GM23338 (cell line): ENCODE measurements at places on chromosomes 2 and 18. TPM values are rescaled to one million over a fixed set of nuclear protein-coding genes. Genes with fewer than 3 reads are reported as not detected.

OXER1 gene
- 0.31 and 0.69 TPM in 2 replicates for total RNA-seq

DNA sequence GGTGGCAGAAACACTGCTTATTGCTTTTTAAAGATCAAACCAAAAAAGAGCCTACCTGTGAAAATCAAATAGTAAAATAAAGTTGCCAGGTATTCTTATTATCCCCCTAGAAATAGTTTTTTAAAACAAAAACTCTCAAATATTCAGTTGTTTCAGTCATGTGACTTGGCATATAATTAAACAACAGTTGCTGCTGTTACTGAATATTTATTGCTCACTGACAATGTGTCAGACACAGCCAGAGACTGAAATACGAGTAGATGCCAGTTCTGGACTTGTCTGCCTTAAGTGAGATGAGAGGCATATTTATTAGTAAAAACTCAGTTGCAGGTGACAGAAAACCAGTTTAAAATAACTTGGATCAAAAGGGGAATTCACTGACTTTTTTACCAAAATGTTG is 106.0 kb upstream of the RAB12 start:
- H3K36me3 ChIP-seq: no peaks in the 10 kb centered on the region
- no peak overlapping the region for H3K27ac ChIP-seq
- no peak for DNase-seq
- no peaks in the 10 kb centered on the region for H3K27me3 ChIP-seq

DNA sequence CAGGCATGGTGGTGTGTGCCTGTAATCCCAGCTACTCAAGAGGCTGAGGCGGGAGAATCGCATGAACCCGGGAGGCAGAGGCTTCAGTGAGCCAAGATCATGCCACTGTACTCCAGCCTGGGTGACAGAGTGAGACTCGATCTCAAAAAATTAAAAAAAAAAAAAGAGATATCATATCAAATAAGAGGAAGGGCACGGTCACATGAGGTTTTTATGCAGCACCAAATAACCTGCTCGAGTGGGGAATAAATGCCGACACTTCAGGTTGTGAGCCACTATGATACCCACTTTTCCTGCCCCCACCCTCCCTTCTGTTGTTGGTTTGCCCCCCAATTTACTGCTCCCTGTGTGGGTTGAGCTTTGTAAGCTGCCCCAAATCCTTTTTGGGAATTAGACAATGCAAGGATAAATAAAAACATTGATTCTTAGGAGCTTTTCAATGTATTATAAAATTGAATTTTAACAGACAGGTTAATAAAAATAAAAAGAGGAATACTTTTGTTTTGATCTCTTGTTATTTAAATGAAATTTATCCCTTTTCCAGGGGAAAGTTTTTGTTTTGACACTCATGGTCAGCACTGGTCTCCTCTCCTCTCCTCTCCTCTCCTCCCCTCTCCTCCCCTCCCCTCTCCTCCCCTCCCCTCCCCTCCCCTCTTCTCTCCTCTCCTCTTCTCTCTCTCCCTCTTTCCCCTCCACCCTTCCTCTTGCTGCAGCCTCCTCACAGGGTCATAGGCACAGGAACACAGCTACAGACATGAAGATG is 29.2 kb downstream of the CD8B start:
- no peak for DNase-seq
- H3K27me3 ChIP-seq: no peaks in the 10 kb centered on the region
- peaks cover 9% of the 10 kb centered on the region for H3K4me1 ChIP-seq
- H3K4me3 ChIP-seq: no peak overlapping the region
- H3K36me3 ChIP-seq: no peaks in the 10 kb centered on the region

DNA sequence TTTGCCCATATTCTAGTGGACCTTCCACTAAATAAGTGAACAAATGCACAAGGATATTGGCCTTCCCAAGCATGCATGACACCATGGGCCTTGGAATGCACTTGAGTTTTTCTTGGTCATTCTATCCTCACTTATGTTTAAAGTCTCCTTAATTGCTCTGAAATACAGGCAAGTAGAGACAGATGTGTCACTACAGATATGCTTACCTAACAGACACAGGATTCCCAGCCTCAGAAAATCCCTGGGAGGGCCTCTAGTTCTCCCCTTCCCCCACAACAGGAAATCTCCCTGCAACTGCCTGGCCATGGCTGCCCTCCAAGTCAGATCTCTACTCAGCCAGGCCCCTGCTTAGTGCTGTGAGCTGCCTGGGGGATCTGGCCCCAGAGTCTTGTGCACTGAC is 445.2 kb downstream of the IRS1 start:
- H3K36me3 ChIP-seq: no peaks in the 10 kb centered on the region
- no peaks in the 10 kb centered on the region for H3K27me3 ChIP-seq
- no peak overlapping the region for H3K4me3 ChIP-seq
- H3K4me1 ChIP-seq: no peaks in the 10 kb centered on the region

INPP5D gene
- total RNA-seq: 8.0 and 8.3 TPM in 2 replicates

- DNase-seq: no peak
- H3K36me3 ChIP-seq: no peaks in the 10 kb centered on the region
- peaks cover 7% of the 10 kb centered on the region; the same call in 1 of the 2 replicates for H3K4me1 ChIP-seq
- no peak overlapping the region for H3K4me3 ChIP-seq
- no peak overlapping the region for H3K27ac ChIP-seq
Measured at GRCh38 chr2:42977270-42978174, 185.1 kb upstream of the HAAO start.

CHRNA1 gene
- not detected in 2 replicates for total RNA-seq
